AG08395 (cell line): ENCODE measurements at places on chromosomes 2 and 18.

GRCh38 chr2:42129487-42129852 lies 39.7 kb upstream of the EML4 start:
- no peak for DNase-seq

DNA sequence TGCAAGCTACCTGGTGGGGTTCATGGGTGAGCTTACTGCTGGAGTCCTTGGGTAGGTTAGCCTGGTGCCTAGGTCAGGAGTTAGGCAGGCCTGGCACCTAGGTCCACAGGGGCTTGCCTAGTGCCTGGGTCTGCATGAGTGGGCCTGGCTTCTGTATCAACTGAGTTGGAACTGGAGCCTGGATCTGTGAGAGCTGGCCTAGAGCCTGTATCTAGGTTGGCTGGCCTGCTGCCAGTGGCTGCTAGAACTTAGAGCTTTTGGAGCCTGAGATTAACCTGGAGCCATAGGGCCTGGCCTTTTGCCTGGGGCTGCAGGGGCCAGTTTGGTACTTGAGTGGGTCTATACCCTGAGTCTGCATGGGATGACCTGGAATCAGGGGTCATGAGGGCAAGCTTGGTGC lies 679.4 kb downstream of the NUP35 start:
- DNase-seq = no peak

DNA sequence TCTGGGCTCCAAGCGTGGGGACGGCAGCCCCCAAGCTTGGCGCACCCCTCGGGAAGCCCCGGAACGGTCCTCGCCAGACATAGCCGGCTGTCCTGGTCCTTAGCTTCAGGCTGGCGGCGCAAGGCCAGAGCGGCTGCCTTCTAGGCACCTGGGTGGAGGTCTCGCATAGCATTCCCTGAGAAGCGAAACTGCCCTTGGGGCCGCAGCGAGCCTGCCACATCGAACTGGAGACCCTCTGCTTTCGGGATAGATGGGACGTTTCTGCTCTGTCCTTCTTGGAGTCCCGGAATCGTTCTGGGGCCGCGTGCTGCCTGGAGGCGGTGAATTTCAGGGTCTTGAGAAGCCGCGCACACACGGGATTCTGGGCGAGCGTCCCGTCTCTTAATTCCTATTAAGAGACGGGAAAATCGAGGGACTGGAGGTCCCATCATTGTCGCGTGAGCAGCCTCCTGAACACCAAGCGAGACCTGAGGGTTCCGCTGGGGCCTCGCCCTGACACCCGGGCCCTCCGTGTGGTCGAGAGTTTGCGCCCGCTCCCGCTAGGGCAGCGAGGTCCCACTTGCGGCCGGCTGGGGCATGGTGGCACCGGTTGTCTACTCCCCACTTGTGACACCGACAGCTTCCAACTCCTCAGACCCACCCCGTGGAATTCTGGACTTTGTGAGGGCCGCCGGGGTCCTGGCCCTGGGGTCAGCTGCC lies 9.7 kb upstream of the EN1 start:
- no peak for DNase-seq

- DNase-seq = peak; percentile 73
Measured at GRCh38 chr2:117801826-117802225, 12.7 kb upstream of the DDX18 start.

GRCh38 chr2:176140513-176141317 lies 10.6 kb upstream of the HOXD4 start:
- DNase-seq = peak; percentile 90

GRCh38 chr2:105307550-105307949 lies 22.0 kb downstream of the TGFBRAP1 start:
- DNase-seq = no peak

DNA sequence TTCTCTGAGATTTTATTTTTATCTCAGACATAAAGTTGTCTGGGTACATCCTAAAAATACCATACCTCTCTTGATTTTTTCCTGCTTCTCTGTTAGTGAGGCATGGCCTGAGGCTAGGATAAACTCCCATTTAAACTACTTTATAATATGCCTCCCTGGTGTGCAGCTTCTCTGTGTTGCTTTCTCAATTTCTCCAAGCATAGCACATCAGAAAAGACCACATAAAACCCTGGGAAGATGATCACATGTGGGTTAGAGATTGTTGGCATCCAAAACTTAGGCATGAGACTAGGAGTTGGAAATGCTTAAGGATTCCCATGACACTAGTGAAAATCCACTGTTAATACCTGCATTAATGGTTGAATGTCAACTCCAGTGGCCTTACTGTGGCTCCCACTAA lies 254.6 kb downstream of the RND3 start:
- no peak for DNase-seq

DNA sequence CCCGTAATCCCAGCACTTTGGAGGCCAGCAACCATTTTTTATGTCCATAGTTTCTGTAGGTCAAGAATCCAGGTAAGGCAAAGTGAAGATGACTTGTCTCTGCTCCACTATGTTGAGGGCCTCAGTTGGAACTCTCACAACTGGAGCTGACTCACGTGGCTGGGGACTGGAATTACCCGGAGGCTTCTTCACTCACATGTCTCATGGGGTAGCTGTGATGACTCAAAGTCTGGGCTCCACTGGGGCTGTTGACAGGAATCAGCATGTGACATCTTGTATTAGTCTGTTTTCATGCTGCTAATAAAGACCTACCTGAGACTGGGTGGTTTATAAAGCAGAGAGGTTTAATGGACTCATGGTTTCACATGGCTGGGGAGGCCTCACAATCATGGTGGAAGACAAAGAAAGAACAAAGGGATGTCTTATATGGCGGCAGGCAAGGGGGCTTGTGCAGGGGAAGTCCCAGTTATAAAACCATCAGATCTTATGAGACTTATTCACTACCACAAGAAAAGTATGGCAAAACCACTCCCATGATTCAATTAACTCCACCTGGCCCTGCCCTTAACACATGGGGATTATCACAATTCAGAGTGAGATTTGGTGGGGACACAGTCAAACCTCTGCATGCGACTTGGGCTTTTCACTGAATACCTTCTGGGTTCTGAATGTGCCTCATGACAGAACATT lies 7.8 kb upstream of the PPP1R1C start:
- DNase-seq = peak; percentile 56

- DNase-seq = no peak
Measured at GRCh38 chr18:9915291-9916076, 1.7 kb downstream of the VAPA start.

GRCh38 chr2:70775141-70775540 lies 7.1 kb upstream of the ADD2 start:
- DNase-seq = no peak
